ENCODE measurements at places on chromosomes 13 and 19.
A peak's percentile ranks its signal among the peaks of the same experiment; 100 is the strongest.

- DNase-seq, result no peak
Measured at GRCh38 chr19:19447536-19448237, 42.2 kb downstream of the GATAD2A start.

DNA sequence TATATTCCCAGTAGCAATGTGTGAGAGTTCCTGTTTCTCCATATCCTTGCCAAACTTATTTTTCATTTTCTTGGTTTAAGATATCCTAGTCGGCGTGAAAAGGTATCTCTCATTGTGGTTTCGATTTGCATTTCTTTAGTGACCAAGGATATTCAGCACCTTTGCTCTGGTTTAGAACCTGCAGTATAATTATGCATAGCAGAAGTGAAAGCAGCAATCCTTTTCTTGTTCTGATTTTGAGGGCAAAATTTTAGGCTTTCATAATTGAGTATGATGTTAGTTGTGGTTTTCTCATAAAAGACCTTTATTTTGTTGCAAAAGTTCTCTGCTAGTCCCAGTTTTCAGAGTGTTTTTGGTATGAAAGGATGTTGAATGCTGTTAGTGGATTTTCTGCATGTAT lies 491.0 kb downstream of the FGF9 start:
- DNase-seq, result no peak

DNA sequence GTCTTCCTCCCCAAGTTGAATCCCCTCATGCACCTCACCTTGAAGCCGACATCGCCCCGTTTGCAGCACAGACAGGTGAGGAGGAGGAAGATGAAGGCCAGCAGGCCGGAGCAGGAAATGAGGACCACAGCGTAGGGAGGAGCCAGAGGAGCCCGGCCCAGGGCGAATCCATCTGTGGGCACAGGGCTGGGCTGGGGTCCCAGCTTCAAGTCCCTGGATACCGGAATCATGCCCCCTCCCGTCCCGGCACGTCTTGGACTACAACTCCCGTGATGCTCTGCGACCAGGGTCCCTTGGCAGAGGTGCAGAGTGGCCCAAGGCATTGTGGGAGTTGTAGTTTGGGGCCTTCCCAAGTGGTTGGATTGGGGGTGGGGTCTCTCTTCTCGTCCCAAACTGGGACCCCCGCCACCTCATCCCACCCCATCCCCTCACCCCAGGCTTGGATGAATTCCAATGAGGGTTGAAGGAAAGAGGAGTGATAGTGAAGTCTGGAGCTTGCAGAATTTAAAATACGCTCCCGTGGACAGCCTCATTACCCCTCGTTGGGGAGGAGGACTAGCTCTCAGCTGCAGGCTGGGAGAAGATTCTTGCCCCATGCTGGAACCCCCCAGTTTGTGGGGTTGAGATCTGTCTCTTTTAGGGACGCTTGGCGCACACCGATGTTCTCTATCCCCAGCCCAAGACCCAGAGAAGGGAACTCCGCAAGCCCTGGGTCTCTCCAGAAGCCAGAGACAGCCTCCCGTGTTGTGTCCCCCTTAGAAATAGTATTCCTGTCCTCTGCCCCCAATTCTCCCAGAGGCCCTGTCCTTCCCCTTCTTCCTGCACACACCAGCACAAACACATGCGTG lies 990 bp downstream of the LMTK3 start:
- peak; percentile 67 for DNase-seq

GRCh38 chr13:30607908-30608307 lies 9.8 kb upstream of the USPL1 start:
- DNase-seq, result peak; percentile 23

GRCh38 chr19:27744926-27745768 lies 1467.8 kb downstream of the UQCRFS1 start:
- DNase-seq, result no peak

DNA sequence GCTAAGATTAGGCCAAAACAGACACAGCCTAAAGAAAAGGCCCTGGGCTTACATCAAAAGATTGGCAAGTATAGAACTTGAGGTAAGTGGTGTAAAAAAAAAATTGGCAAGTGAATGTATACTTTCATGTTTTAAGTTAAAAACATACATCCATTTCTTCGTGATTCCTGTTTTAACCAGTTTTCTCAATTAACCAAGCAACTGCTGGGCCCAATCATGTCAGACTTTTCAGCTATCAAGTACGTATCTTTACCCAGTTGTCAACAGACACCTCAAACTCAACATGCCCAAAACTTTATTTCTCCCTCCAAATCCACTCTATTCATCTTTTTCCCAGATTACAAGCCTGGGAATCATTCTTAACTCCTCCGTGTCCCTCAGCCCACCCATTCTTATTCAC lies 1.0 kb downstream of the PCID2 start:
- DNase-seq, result no peak

- no peak for DNase-seq
Measured at GRCh38 chr13:39590466-39591036, 12.4 kb downstream of the LHFPL6 start.

DNA sequence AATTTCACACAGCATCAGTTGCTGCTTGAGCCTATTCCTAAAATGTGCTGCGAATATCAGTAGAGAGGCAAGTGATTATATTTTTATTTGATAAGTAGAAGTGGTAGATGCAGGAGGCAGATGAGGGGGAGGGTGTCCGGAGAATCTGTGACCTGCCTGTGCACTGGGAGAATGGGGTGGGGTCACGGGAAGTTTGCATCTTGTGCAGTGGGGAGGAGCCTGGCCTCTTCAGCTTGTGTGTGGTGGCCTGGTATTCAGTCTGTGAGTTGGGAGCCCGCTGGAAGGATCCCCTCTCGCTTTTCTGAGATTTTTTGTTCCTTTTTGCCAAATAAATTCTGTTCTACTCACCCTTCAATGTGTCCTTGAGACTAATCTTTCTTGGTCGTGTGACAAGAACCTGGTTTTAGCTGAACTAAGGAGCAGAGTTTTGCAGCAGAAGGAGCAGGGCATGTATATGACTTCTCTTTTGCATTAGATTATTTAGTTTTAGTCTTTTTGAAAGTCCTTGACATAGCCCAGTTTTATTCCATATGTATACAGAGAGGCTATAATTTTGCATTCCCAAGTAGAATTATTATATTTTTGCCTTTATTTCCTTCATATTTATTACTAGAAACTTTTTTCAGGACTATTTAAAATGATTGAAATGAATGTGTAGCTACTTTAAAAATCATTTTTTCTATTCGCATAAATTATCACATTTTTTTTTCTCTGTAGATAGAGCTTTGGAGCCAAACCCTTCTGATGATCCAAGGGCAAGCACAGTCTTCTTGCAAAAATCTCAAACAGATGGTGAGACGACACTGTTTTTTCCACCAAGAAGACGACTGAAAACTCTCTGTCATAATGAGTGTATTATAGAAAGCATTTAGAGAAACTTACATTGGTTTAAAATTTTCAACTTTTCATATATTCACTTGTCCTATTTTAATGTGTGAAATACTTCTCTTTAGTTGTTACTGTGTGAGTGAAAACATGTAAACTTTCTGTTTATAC lies 1257.2 kb downstream of the UQCRFS1 start:
- DNase-seq, result no peak

DNA sequence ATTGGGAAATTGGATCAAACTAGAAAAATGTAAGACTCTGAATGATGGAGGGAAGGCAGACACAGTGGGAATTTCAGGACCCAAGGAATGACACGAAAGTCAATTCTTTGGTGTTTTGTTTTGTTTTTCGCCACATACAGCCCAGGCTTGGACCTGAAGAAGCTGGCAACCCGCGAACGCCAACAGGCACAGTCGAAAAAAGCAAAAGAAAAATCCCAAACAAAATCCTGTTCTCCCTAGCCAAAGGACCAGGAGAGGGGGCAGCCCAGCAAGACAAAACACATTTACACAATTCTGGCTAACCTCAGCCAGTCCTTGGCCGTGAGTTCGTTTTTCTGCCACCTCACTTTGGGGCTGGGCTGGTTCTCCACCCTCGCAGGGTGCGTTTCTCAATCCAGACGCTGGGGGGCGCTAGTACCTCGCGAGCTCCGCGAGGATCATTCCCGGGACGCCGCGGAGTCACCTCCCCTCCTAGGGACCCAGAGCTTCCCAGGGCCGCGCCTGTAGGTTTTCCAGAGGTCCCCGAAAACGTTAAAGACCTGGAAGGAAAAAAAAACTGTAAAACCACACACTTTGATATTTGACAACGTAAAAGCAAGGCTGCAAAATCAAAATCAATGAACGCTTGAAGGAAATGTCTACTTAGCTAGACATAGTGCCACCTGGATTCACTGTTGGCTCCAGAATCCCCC lies 34.9 kb upstream of the TPM4 start:
- peak; percentile 55 for DNase-seq

DNA sequence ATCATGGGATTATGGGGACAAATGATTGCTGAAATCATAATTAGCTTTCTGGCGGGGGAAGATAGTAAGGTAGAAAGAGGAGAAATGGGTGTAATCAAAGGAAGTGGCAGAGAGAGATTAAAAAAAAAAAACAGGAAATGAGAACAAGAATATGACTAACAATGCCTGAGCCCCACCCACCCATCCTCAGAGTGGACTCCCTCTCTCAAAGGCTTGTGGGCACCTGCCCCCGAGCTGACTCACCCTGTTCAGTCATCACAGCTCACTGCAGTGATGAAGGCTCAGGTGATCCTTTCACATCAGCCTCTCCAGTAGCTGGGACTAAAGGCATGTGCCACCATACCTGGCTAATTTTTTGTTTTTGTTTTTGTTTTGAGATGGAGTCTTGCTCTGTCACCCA lies 26.4 kb upstream of the TPT1 start:
- DNase-seq, result peak; percentile 94

- DNase-seq, result no peak
Measured at GRCh38 chr13:66543780-66544179, 686.4 kb downstream of the PCDH9 start.

- no peak for DNase-seq
Measured at GRCh38 chr13:92768602-92769001, 458.0 kb upstream of the GPC6 start.

GRCh38 chr13:91133941-91134802 lies 213.3 kb upstream of the MIR17HG start:
- DNase-seq, result peak; percentile 77

GRCh38 chr13:93882086-93882651 lies 597.3 kb downstream of the DCT start:
- no peak for DNase-seq

GRCh38 chr19:46863818-46864629 lies 3.2 kb downstream of the ARHGAP35 start:
- DNase-seq, result no peak

DNA sequence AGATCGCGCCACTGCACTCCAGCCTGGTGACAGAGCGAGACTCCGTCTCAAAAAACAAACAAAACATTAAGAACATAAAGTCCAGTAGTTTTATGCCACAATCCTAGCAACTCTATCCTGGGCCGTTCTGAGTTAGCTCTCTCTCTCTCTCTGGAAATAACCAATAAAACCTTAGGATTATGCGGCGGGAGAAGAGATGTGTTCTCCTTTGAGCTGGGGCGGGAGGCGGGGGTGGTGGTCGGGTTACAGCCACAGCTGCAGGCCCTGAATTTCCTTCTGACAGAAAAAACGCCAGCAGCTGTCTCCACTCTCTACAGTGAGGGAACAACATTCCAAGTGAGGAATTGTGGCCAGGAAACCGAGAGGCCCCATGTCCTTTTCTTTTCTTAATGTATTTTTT lies 9.1 kb upstream of the PNMA8A start:
- no peak for DNase-seq

DNA sequence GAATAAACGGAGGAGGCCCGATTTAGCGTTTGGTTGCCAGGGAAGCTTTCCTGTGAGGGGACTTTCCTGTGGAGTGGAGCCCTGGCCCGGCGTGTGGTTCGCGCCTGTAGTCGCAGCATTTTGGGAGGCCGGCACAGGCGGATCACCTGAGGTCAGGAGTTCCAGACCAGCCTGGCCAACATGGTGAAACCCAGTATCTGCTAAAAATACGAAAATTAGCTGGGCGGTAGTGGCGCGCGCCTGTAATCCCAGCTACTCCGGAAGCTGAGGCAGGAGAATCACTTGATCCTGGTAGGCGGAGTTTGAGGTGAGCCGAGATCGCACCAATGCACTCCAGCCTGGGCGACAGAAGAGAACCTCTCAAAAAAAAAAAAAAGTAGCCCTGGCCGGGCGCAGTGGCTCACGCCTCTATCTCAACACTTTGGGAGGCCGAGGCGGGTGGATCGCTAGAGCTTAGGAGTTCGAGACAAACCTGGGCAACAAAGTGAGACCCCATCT lies 6.9 kb downstream of the KANK3 start:
- no peak for DNase-seq

GRCh38 chr13:111130116-111130508 lies 15.0 kb downstream of the ARHGEF7 start:
- DNase-seq, result no peak

DNA sequence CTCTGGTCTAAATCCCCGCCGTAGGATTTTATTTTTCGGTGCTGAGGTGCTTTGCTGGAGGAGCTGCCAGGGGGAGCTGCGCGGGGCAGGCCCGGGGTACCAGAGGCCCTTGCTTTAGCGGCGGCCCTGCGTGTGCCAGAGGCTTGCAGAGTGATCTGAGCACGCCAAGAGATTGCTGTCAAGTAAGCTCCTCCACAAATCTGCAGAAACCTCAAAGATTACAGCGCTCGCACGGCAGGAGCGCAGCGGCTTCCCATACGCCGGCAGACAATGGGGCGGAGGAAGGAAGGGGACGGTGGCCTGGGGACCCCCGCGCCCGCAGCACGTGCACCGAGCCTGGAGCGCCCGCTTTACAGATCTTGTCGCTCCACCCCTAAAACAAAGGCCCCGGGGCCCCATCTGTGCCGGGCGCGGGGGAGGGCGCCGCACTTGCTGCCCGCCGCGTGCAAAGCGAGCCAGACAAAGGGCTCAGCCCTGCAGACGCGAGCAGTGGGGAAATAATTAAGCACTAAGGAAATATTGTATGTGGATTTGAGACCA lies 9.1 kb upstream of the C19orf12 start:
- peak; percentile 52 for DNase-seq

- DNase-seq, result no peak
Measured at GRCh38 chr13:78133511-78133910, 214.9 kb upstream of the EDNRB start.

DNA sequence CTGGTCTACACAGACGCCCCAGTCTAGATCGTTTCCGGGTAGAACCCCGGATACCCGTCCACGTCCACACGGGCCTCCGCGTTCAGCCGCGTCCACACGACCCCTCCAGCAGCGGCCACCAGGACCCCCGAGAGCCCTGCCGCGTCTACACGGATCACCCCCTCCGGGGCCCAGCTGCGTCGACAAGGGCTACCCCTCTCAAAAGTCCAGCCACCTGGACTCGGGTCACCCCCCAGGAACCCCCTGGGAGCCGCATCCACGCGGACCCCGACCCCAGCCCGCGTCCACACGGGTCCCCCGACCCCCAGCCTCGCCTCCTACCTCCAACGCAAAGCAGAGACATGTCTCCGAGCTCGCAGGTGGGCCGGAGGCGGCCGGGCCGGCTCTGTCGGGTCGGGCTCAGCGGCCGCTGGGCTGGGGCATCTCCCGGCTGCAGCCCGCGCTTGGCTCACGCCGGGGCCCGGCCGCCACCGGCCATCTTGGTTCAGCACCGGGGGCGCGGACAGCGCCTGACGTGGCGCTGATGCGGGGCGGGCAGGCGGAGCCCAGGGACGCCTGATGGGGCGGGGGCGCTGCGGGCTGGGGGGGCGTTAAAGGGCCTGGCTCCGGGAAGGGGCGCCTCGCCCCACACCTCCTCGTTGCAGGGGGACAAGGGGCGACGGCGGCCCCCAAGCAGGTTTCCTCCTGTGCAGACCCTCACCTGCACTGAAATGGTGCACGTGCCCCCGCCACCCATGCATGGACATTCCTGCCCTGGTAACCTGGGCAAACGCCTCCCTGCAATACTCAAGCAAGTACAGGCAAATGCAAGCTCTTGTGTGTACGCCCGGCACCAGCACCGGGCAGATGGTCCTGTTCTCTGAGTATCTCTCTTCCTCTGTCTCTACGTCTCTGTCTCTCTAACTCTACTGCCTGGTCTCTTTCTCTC lies at the start of gene UNC13A:
Gene UNC13A (minus strand): TSS at position 498 of the 928 bp plus-strand sequence. CDS start 155 bp downstream, at position 343.
- peak; percentile 23 for DNase-seq

Measured in hematopoietic multipotent progenitor cell (in vitro differentiated cells).